ENCODE measurements at places on chromosomes 4 and X. TPM values are rescaled to one million over a fixed set of nuclear protein-coding genes. Genes with fewer than 3 reads are reported as not detected.
A peak's percentile ranks its signal among the peaks of the same experiment; 100 is the strongest.

The TMEM150C gene
- total RNA-seq = not detected

- DNase-seq = no peak
Measured at GRCh38 chr4:166798126-166798525, 436.2 kb downstream of the SPOCK3 start.

DNA sequence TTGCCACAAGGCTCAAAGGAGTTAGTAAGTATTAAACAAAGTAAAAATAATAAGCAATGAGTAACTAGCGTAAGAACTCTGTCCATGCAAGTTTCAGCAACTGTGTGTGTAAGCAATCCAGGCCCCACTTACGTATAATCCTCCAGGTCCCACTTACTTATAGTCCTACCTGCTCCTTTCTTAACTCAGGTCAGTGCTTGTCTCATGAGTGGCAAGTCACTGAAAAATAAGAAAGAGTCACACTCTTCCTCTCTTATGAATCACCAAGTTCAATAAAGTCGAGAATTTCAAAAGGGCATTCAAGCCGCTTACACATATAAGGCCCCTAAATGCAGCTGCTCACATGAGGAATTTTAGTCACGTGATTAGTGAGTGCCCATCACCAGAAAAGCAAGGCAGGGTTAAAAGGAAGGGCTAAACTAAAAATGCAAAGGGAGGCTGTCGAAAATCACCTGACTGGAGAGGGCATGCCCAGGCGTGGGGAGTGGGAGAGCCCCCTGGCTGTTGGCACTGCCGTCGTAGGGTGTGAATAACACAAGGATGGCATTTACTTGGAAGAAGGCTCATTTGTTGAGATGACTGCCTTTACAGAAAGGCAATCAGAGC, 58.2 kb downstream of the ZNF827 start:
- DNase-seq = no peak

DNA sequence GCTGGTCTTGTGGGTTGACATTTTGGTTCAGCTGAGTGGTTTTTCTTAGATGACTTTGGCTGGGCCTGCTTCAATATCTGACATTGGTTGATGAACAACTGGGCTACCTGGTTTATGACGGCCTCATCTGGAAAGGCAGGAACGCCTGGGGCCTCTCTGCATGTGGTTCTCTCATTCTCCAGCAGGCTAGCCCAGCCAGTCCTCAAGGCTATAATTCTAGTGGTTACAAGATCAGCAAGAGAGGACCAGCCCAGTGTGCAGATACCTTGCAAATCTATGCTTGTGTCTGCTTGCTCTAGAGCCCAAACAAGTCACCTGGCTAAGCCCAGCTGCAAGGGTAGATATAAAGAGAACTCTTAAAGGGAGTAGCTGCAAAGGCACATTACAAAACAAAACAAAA, 214.2 kb upstream of the PUDP start:
- DNase-seq = no peak

GRCh38 chr4:45280121-45280520, 553.8 kb upstream of the GNPDA2 start:
- DNase-seq = no peak

DNA sequence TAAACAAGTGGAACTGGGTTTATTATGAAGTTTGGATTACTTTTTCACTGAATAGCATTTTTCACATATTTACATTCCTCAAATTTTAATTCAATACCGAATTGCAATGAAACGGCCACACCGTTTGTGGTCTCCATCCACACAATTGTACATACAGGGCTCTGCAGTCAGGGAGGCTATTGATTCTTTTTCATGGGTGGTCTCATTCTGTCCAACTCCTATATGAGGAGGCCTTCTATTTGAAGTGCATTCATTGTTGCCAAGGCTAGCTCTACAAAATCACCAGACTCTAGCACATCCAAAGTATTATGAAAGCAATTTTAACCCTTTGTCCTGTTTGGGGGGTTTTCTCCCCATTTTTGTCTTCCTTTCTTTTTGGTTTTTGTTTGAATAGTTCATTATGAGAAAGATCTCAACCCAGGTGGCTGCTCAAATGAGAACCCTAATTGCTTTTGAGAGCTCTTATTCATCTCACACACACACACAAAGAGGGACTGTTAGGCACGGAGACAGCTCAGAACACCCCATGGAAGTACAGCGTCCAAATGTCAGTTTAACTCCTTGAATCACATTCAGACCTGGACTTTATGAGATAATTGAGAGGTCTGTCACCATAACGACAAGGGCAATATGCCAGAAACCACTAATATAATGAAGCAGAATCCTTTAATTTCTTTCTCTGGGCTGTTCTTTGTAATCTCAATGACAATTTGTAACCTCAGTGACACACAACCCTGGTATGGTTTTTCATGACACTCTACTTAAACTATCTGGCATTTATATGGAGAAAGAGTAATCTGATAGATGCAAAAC, 79.4 kb downstream of the NLGN4X start:
- no peak for DNase-seq

DNA sequence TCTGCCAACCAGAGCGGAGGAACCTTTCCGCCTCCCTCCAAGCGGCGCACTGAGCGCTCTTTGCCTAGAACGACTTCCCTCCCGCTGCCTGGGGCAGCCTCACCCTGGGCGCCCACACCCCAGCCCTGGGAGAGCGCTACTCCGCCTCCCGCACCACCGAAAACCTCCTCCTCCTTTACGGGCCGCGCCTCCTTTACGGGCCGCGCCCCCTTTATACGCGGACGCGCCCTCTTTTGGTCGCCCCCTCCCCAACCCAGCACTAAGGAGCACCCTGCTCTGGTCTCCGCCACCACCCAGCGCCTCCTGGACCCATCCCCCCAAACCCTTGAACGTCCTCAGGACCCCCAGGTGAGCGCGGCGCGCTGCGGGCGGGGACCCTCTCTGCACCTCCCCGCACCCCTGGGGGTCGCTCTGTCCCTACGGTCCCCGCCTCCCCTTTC, 586 bp upstream of the NSG1 start:
- no peak for DNase-seq

DNA sequence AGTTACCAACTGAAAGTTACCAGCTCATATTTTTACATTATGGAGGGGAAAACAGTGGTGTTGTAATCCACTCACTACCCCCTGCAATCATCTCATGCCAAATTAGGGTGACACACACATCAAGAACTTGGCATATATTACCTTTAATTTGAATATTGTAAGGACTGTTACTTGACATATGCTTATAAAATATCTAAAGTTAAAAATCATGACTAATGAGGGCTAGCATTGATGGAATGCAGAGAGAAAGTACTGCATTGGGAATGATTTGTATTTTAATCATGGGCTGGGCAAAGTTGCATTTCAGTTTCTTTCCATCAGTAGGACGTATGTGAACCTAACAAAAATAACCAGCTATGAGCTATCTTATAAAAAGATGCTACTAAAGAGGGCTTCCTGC, 517.5 kb upstream of the GRIA3 start:
- DNase-seq = no peak

GRCh38 chr4:7197910-7198309, 5.6 kb downstream of the SORCS2 start:
- DNase-seq = no peak

- no peak for DNase-seq
Measured at GRCh38 chrX:115013705-115014104, 3.7 kb downstream of the IL13RA2 start.

GRCh38 chr4:17636341-17636695, 21.9 kb downstream of the MED28 start:
- no peak for DNase-seq

DNA sequence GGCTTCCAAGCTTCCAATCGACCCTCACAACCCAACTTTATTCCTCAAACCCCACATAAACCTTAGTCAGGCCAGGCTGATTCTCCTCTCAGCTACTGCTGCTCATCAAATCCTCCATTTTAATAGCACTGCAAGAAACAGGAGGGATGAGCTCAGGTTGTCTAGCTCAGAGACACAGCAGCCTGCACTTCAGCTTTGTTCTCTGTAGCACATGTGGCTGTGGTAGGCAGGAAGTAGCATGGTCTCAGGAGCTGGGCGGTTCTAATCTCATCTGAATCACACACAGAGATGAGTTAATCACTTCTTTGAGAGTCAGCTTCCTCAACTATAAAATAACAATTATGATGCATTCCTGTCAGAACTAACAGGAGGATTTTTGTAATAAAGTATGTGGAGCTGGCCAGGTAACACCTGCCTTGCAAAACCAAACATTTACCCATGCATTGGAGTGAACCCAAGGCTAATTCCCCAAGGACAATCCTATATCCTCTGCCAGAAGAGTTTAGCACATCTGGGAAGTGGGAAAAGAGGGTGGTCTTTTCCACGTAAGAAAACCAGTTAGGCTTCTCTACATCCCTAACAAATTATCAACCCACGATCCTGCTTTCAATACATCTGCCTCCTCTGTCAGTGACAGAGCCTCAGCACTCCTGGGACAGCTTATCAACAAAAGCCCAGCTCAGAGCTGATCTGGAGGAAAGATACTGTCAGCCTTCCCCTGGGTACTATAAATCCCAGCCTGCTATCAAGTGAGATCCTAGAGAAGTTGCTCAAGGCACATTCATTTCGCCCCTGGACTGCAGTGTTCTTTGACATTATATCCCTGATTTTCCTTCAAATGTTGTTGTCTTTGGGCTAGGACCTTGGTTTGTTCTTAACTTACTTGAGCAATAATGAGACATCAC, 32.8 kb downstream of the ELOVL6 start:
- DNase-seq = peak; percentile 39

GRCh38 chr4:187724456-187724855, 271.1 kb upstream of the ZFP42 start:
- DNase-seq = no peak

All from activated naive CD4-positive, alpha-beta T cell treated with anti-CD3 and anti-CD28 coated beads, Interleukin-2, amount 50 U/mL, for 72 hours (primary cell).